ENCODE measurements at places on chromosomes 6 and 20. TPM values are rescaled to one million over a fixed set of nuclear protein-coding genes. Genes with fewer than 3 reads are reported as not detected.

DNA sequence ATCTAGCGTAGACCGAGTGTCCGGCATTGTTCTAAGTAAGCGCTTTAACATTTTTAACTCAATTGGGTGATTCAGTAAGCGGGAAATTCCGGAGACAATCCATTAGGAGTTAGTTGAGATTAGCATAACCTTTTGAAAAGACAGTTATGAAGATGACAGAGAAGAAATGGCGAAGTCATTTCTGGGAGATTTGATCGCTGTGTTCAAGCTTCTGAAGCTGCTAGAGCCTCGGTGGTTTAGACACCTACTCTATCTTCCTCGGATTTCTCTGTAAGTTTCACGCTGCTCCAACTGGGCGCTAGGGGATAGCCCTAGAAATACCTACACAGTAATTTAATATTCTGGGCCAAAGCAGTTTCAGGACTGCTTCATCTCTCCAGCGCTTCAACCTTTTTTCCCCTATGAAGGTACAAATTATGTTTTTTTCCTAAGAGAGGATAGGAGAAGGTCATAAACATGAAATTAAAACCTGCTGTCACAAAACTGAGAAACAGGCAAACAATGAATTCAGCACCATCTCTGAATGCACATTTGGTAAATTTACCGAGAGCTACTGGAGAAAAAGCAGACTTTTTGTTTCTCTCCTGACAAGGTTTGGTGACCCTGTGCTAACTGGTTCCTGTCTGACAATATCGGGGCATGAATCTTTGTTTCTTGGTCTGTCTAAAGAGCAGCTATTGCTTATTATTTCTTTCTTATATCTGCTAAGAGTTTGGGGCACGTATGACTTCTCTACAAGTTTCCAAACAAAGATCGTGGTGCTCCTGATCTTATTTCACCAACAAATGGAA is 22.4 kb downstream of the ZNF311 start:
- H3K27ac ChIP-seq: no peak overlapping the region
- no peaks in the 10 kb centered on the region for H3K27me3 ChIP-seq
- DNase-seq: peak; percentile 67
- no peaks in the 10 kb centered on the region for H3K36me3 ChIP-seq
- peaks cover 2% of the 10 kb centered on the region for H3K4me1 ChIP-seq

DNA sequence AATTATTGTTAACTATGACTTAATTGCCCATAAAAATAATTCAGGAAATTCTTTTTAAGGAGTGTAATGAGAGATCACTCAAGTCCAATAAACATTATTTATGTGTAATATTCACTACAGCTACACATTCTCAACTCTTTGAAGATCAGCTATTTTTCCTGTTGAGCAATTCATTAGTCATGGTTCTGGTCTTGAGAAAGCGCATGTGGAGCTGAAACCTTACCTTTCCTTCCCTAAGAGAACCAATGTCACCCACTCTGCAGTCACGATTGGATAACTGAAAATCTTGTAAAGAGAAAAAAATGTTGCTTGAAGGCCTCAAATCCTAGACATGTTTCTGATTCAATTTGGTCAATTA is 736.9 kb upstream of the MARCKS start:
- peak; percentile 96 for DNase-seq
- no peak overlapping the region for H3K4me3 ChIP-seq
- no peaks in the 10 kb centered on the region for H3K36me3 ChIP-seq
- H3K27ac ChIP-seq: peak overlapping the region; percentile 8
- H3K27me3 ChIP-seq: no peaks in the 10 kb centered on the region

- DNase-seq: no peak
- peaks cover 25% of the 10 kb centered on the region for H3K27me3 ChIP-seq
- no peaks in the 10 kb centered on the region for H3K4me1 ChIP-seq
- no peak overlapping the region for H3K4me3 ChIP-seq
- no peak overlapping the region for H3K27ac ChIP-seq
Observed at GRCh38 chr20:32647606-32648005, 26.1 kb downstream of the C20orf203 start.

- no peaks in the 10 kb centered on the region for H3K4me1 ChIP-seq
- H3K27me3 ChIP-seq: peaks cover 2% of the 10 kb centered on the region
- H3K4me3 ChIP-seq: no peak overlapping the region
- no peaks in the 10 kb centered on the region for H3K36me3 ChIP-seq
- peak; percentile 44 for DNase-seq
- H3K27ac ChIP-seq: no peak overlapping the region
Observed at GRCh38 chr20:11867291-11867919, 50.3 kb upstream of the BTBD3 start.

ALDH5A1 gene
- 0.36 TPM for total RNA-seq

MEP1A gene
- total RNA-seq: not detected

DNA sequence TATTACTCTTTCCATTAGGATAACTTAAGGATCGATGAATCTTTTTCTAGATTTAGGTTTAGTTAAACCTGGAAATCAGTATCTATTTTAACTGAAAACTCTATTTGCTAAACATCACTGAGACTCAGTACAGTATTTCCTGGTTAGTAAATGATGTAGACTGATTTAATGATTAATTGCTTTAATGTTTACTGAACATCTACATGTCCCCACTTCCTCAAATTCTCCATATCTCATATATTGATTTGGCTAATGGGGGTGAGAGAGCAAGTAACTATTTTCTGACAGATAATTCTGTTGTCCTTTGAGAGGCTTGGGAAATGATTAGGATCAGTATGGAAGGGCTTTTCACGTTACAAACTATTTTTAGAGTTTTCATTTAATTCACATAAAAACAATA is 10.3 kb downstream of the MKKS start:
- no peaks in the 10 kb centered on the region for H3K36me3 ChIP-seq
- H3K27me3 ChIP-seq: no peaks in the 10 kb centered on the region
- H3K27ac ChIP-seq: no peak overlapping the region
- H3K4me1 ChIP-seq: no peaks in the 10 kb centered on the region
- DNase-seq: no peak

DNA sequence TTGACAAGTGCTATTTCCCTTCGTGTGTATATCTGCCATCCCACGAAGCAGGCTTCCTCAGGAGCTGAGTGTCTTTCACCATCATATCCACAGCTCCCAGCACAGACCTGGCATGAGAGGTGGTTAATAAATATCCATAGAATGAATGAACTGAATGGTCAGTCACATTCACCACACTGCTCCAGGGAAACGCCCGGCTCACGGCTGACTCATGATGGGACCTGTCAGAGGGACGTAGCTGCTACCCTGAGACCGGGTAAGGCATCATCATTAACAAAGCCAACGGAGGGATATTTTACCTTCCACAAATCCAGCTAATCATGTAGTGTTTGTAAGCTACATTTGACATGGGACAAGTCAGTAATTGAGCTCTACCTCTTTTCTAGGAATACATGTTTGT is 12.5 kb downstream of the AGPAT4 start:
- peak; percentile 61 for DNase-seq
- H3K36me3 ChIP-seq: peaks cover 7% of the 10 kb centered on the region
- no peaks in the 10 kb centered on the region for H3K27me3 ChIP-seq
- H3K4me3 ChIP-seq: no peak overlapping the region
- H3K4me1 ChIP-seq: peaks cover 10% of the 10 kb centered on the region
- H3K27ac ChIP-seq: no peak overlapping the region

DNA sequence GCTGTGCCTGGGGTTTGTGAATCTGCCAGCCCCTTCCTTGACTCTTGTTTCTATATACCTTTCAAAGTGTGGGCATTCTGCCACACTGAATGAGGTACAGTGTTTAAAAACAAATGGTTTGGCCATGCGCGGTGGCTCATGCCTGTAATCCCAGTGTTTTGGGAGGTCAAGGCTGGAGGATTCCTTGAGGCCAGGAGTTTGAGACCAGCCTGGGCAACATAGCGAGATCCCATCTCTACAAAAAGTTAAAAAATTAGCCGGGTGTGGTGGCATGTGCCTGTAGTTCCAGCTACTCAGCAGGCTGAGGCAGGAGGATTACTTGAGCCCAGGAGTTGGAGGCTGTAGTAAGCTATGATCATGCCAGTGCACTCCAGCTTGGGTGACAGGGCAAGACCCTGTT is 5.8 kb downstream of the FAM83D start:
- peaks cover 13% of the 10 kb centered on the region for H3K4me1 ChIP-seq
- no peak overlapping the region for H3K4me3 ChIP-seq
- no peaks in the 10 kb centered on the region for H3K27me3 ChIP-seq
- DNase-seq: no peak
- H3K27ac ChIP-seq: peak overlapping the region; percentile 6

GRCh38 chr6:159973951-159974350 is 5.1 kb downstream of the IGF2R start:
- no peak overlapping the region for H3K4me3 ChIP-seq
- H3K4me1 ChIP-seq: peaks cover 21% of the 10 kb centered on the region
- no peaks in the 10 kb centered on the region for H3K27me3 ChIP-seq

- DNase-seq: no peak
- H3K27me3 ChIP-seq: peaks cover 20% of the 10 kb centered on the region
- no peaks in the 10 kb centered on the region for H3K4me1 ChIP-seq
Observed at GRCh38 chr6:32402812-32403211, 4.2 kb downstream of the BTNL2 start.

INSM1 gene
- not detected for total RNA-seq

DNA sequence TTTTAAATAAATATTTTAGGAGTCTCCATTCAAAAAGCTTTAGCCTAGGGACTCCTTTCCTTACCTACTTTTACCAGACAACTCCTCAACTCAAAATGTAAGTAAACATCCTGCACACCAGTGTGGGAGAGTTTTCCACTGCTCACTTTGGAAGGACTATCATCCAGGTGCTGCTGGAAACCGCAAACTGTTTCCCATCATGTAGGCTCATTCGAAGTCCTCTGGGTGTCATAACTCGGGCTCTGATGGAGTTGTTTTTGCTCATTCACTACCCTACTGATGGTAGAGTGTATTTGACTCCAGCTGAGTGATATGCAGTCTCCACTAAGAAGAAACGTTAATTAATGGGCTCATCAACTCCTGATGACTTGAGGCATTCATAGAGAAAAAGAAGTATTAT is 136.5 kb upstream of the AKAP12 start:
- H3K4me1 ChIP-seq: peaks cover under 1% of the 10 kb centered on the region
- no peak for DNase-seq

- H3K27ac ChIP-seq: no peak overlapping the region
- H3K36me3 ChIP-seq: no peaks in the 10 kb centered on the region
- H3K27me3 ChIP-seq: no peaks in the 10 kb centered on the region
Observed at GRCh38 chr6:48116699-48117645, 6.0 kb upstream of the PTCHD4 start.

CST2 gene
- not detected for total RNA-seq

DNA sequence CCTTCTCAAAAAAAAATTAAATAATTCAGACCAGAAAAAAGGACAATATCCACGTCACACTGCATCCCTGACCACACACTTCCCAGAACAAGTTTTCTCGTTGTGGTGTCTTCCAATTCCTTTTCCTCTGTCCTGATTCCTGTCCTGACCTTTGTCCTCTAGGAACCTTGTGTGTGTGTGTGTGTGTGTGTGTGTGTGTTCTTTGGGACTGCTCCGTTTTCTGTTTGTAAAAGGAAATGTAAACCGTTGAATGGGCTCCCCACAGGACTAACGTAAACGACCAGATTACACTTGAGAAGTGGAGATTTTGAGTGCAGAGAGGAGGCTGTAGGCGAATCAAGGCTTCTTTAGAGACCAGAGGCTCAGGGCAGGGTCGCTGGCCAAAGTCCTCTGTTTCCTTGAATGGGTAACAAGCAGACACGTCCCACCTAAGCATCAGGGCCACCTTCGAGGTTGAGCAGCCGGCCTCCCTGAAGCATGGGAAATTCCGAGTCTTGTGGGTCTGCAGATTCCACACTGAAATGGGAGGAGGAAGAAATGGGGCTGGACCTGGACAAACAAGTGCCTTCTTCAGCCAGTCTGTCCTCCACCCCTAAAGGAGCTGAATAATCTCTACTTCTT is 7.3 kb downstream of the ZBTB46 start:
- H3K4me3 ChIP-seq: no peak overlapping the region
- no peaks in the 10 kb centered on the region for H3K27me3 ChIP-seq
- H3K4me1 ChIP-seq: peaks cover 14% of the 10 kb centered on the region
- no peak for DNase-seq
- no peak overlapping the region for H3K27ac ChIP-seq

DNA sequence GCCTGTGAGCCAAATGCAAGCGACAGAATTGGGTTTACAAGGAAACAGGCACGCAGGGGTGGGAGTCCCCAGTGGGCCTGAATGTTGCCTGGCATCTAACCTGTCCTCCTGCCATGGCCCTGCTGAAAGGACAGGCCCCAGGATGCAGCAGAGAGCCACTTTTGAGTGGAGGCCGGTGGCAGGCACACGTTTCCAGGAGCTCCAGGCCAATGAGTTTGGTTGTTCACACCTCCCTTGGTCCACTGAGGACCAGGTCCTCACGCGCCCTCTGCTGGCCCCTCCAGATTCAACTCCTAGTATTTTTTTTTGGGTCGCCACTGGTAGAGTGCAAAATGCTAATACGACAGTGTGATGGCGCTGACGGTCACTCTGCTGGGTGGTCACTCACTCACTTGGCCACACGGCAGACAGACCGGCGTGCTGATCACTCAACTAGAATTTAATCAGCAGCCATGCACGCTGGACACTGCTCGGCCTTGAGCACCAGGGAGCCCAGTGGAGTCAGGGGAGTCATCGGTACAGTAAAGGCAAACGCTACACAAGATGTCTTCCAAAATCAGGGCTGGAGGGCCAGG is 81.7 kb upstream of the NFATC2 start:
- H3K4me3 ChIP-seq: no peak overlapping the region
- H3K27ac ChIP-seq: no peak overlapping the region
- peaks cover 12% of the 10 kb centered on the region for H3K36me3 ChIP-seq
- H3K4me1 ChIP-seq: no peaks in the 10 kb centered on the region

DNA sequence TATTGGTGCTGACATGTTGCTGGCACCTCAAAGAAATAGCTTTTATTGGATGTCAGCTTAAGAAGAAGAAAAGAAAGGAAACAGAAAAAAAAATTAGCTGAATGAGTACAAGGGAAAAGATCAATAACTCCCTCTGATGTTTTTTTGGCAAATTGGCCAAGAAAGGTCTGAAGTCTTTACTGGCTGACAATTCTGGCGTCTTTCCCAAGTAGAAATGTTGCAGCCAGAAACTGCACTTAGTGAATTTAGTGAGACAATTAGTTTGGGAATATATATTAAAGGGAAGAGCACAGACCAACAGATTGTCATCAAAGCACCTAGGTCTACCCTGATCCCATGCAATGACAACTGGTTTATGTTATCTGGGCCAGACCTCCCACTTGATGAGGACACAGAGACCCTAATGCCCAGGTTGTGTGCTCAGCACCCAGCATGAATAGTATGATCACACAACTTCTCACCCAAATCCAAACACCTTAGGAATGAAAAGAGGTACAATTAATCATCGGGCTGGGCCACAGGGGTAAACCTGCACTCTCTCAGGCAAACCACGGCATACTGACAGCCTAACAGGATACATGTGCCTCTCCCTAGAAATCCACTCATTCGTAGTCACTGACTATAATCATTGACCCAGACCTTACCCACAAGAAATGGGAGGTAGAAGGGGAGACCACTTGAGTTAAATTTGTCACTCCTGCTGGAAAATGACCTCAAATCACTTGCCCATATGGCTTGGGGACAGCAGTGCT is 612.3 kb upstream of the ARID1B start:
- H3K4me3 ChIP-seq: no peak overlapping the region
- peaks cover 3% of the 10 kb centered on the region for H3K4me1 ChIP-seq
- H3K27ac ChIP-seq: no peak overlapping the region
- no peaks in the 10 kb centered on the region for H3K36me3 ChIP-seq

SLC17A2 gene
- not detected for total RNA-seq

FOXC1 gene
- total RNA-seq: 1.3 TPM

All from IMR-90 (cell line).